Smooth muscle cell of bladder (primary cell): ENCODE measurements at places on chromosomes 11 and 22. TPM values are rescaled to one million over a fixed set of nuclear protein-coding genes. Genes with fewer than 3 reads are reported as not detected.

Gene RAD9A
- 2.4 and 5.4 TPM in 2 replicates for total RNA-seq

Gene MAPK11
- 4.8 and 5.1 TPM in 2 replicates for total RNA-seq

Gene DDIAS
- 0.28 and 0.65 TPM in 2 replicates for total RNA-seq

Gene MYBPC3
- total RNA-seq: not detected in 2 replicates

Gene TOMT
- not detected in 2 replicates for total RNA-seq

Gene TMA7B
- not detected in 2 replicates for total RNA-seq

Gene OSM
- total RNA-seq: not detected in 2 replicates

Gene TUBA8
- total RNA-seq: 0.18 and 0.43 TPM in 2 replicates

Gene UBQLNL
- 0.14 and 0.18 TPM in 2 replicates for total RNA-seq

Gene MAPK12
- 30.3 and 31.2 TPM in 2 replicates for total RNA-seq

Gene UVRAG
- total RNA-seq: 16.2 and 17.9 TPM in 2 replicates

Gene ALDH3B1
- 24.9 and 28.6 TPM in 2 replicates for total RNA-seq

Gene OR4S1
- not detected in 2 replicates for total RNA-seq

Gene FERMT3
- total RNA-seq: 1.4 and 2.0 TPM in 2 replicates

Gene TBX1
- total RNA-seq: not detected in 2 replicates

Gene GRK3
- 0.74 and 0.85 TPM in 2 replicates for total RNA-seq

Gene LRRC10B
- total RNA-seq: not detected in 2 replicates

Gene DTX4
- 3.6 and 6.3 TPM in 2 replicates for total RNA-seq

Gene PSMA1
- total RNA-seq: 129 and 154 TPM in 2 replicates

Gene PVALB
- not detected in 2 replicates for total RNA-seq

Gene NRIP3
- total RNA-seq: 7.0 and 8.0 TPM in 2 replicates

Gene ANKK1
- under 0.01 TPM in 1 of 2 replicates, not detected in the other for total RNA-seq

Gene RCOR2
- total RNA-seq: 2.8 and 4.3 TPM in 2 replicates

Gene TCP11L1
- total RNA-seq: 13.2 and 16.7 TPM in 2 replicates

Gene OR5D13
- total RNA-seq: not detected in 2 replicates

Gene YPEL4
- 1.4 and 1.6 TPM in 2 replicates for total RNA-seq

Gene CRYBB3
- not detected in 2 replicates for total RNA-seq

Gene CRYBB2
- total RNA-seq: not detected in 2 replicates

Gene TMEM41B
- total RNA-seq: 65.0 and 75.4 TPM in 2 replicates

Gene BCO2
- 7.5 and 11.9 TPM in 2 replicates for total RNA-seq

Gene OR2AT4
- total RNA-seq: not detected in 2 replicates

Gene B4GALNT4
- total RNA-seq: 1.9 and 3.6 TPM in 2 replicates

Gene SLC22A12
- not detected in 2 replicates for total RNA-seq

Gene MMP8
- total RNA-seq: under 0.01 TPM in 1 of 2 replicates, not detected in the other

Gene SLC6A5
- total RNA-seq: under 0.01 TPM in 1 of 2 replicates, not detected in the other

Gene OR52E4
- not detected in 2 replicates for total RNA-seq

Gene RELT
- total RNA-seq: 1.3 and 5.0 TPM in 2 replicates

Gene P2RY2
- total RNA-seq: not detected in 2 replicates

Gene C1QTNF6
- 5.8 and 6.0 TPM in 2 replicates for total RNA-seq

Gene CNIH2
- 0.28 TPM in 1 of 2 replicates, not detected in the other for total RNA-seq

Gene POTEH
- total RNA-seq: not detected in 2 replicates

Gene KCTD14
- 0.09 and 0.28 TPM in 2 replicates for total RNA-seq

Gene GAS2
- total RNA-seq: 0.65 and 0.85 TPM in 2 replicates
